Type B pancreatic cell (in vitro differentiated cells): ENCODE measurements at places on chromosomes 1 and 21. TPM values are rescaled to one million over a fixed set of nuclear protein-coding genes. Genes with fewer than 3 reads are reported as not detected.

The ECM1 gene
- 31.5 and 33.8 TPM in 2 replicates for total RNA-seq

The PRKACB gene
- 22.5 and 36.0 TPM in 2 replicates for total RNA-seq

The KCNT2 gene
- 4.1 and 10.9 TPM in 2 replicates for total RNA-seq

The CHI3L1 gene
- 0.21 TPM in 1 of 2 replicates, not detected in the other for total RNA-seq
